ENCODE measurements at places on chromosomes 1 and 21.

GRCh38 chr1:12409681-12410080 is 179.9 kb downstream of the VPS13D start:
- DNase-seq: no peak

DNA sequence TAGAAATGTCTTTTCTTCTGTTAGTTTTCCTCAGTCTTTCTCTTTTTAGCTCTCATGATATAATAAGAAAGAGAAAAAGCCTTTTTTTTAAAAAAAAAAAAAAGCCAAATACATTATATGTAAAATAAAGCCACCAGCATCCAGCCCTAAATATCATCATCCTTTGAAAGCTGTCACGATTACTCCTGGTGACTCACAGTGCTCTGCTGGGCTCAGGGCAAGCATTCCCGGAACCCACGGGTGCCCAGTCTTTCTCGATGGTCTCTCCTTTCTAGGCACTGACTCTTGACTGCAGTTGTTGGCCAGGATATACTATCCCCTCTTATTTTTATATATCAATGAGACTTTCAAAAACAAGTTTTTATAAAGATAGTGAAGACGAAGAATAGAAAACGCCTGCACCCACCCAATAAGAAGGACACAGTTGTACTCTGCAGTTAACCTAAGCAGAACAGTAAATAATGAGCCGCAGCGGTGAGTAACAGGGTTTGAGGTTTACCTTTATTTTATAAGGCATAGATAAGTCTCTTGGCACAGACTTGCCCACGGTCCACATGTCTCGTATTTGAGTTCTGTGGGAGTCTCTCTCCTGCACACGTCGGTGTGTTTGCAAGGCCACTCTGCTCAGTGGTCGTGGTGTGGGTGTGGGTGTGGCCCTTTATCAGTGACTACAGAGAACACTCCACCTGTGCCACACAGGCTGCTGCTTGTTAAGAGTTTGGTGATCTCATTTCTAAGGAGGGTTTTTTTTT is 15.7 kb upstream of the MX2 start:
- DNase-seq: no peak

DNA sequence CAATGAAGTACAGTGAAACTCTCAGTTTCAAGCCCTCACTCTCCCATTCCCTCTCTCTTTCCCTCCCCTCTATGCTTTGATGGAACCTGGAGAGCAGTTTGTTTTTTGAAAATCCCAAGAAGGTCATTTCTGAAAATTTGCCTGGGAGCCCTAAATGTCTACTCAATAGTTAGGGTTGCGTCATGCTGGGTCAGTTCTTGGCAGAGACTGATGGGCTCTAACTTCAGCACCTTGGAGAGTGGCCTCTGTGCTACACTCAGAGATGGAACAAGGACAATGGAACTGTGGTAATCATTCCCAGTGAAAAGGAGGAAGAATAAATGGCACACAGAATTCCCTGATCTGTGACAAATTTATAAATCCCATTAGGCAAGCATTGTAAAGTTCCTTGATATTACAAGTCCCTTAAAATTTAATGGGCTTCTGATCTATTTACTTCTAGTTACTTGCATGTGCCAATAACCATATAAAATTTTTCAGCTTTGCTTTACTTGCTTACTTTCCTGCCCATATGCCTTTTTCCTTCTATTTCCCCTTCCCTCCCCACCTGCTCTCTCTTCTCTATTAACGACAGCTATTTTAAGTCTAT is 182.9 kb upstream of the KCND3 start:
- peak; percentile 49 for DNase-seq

GRCh38 chr1:27624467-27625178 is 10.4 kb downstream of the FGR start:
- no peak for DNase-seq

- no peak for DNase-seq
Observed at GRCh38 chr1:206971029-206971655, 882 bp upstream of the FCAMR start.

DNA sequence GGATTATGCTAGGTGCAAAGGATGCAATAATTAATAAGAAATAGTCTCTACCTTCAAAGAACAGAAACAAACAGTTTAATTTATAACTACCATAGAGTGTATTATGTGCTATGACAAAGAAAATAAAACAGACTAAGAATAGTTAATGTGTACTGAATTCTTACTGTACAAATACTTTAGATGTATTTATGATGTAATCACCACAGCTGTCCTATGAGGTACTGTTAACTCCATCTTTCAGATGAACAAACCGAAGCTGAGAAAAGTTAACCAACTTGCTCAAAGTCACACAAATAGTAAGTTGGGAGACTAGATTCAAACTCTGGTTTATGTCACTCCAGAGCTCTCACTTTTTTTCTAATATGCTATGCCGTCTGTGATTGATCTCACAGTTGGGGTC is 77.0 kb upstream of the FGGY start:
- DNase-seq: no peak

DNA sequence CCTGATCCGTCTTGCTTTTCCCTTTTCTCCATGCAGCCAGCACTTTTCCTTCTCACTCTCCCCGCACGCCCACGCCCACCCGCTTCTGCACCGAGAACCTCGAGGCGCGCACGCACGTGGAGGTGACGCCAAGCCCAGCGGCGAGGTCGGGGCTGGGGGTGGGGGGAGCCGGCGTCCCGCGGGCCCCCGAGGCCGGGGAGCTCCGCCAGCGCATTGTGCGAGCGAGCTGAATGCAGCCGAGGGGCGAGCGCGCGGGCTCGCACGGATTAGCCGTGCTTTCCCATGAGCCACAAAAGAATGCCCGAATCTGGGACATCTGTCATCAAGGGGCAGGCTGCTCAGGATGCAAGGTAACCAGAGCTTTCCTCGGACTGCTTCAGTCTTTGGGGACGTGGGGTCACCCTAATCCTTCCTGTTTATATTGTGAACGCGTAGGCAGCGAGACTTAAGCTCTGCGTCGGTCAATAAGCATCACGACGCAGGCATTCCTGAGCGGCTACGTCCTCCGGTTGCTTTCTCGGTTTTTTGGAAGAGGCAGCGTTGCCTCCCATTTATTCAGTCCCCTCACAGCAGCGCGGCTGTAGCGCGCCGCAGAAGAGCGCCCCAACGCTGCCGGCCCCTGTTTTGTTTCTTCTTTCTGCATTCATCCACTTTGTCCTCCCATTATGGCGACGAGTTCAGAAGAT is 67.3 kb upstream of the AKT3 start:
- peak; percentile 35 for DNase-seq

- DNase-seq: no peak
Observed at GRCh38 chr21:42352441-42353095, 1.8 kb upstream of the TFF2 start.

DNA sequence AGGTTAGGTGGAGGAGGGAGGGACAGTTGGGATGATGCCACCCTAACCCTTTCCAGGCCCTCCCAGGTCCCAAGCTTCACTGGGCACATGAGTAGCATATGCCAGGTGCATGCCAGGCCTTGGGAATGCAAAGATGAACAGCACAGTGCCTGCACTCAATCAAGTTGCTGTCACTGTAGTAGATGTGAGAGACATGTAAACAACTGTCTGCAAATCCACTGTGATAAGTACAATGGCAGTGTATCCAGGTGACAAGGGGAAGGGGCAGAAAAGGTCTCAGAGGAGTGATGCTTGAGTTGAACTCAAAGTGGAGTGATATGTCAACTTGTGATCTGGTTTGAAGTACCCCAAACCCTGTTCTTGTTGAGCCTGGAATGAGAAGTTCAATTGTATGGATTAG is 49.5 kb upstream of the LRRN2 start:
- no peak for DNase-seq

- no peak for DNase-seq
Observed at GRCh38 chr1:23392125-23392855, 22.7 kb upstream of the ZNF436 start.

GRCh38 chr21:45293220-45293725 is 5.6 kb upstream of the POFUT2 start:
- peak; percentile 59 for DNase-seq

- DNase-seq: no peak
Observed at GRCh38 chr1:241235256-241235897, 121.6 kb downstream of the RGS7 start.

DNA sequence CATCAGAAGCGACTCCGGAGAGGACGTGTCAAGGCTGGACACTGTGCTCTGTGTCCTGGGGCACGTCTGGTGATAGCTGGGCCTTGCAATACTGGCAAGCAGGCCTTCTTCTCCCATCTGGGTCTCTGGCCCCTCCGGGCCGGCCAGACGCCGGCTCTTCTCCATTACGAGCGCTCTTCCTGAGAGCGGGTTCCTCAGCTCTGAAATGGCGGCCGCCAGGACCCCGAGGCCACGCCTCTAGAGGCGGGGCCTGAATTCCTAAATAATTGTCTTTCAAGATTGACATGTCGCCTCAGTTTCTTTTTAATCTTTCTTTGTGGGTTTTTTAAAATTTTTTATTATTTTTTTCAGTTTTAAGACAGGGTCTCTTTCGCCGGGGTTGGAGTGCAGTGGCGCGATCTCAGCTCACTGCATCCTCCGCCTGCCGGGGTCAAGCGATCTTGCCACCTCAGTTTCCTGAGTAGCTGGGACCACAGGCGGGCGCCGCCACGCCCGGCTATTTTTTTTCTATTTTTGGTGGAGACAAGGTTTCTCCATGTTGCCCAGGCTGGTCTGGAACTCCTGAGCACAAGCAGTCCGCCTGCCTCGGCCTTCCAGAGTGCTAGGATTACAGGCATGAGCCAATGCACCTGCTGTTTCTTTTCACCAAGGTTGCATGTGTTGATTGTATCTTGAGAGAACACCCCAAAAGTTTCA is 9.2 kb downstream of the RNF2 start:
- no peak for DNase-seq
